ENCODE measurements at places on chromosomes 13 and 19.

DNA sequence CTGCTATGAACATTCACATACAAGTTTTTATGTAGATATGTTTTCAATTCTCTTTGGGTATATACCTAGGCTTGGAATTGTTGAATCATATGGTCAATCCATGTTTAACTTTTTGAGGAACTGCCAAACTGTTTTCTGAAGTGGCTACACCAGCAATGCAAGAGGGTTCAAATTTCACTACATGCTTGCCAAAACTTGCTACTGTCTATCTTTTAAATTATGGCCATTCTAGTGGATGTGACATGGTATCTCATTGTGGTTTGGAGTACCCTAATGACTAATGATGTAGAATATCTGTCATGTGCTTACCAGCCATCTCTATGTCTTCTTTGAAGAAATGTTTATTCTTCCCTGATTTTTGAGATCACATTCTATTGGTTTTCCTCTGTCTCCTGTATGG, 860.3 kb downstream of the DIAPH3 start:
- no peak for DNase-seq

DNA sequence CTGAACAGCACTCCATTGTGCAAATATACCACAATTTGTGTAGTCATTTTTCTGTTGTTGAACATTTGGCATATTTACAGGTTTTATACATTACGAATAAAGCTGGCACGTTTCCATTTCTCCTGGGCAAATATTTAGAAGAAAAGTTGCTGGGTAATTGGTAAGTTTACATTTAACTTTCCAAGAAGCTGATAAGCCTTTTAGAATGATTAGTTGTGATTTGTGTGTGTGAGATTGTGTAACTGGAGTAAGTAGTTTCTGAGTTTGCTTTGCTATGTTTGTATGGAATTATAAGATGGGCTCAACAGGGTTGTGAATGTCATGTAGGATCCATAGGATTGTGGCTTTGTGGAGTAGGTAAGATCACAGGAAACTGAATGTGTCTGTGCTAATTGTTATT, 1.6 kb upstream of the ZNF529 start:
- DNase-seq: no peak

GRCh38 chr13:52738719-52739467, 727 bp downstream of the CNMD start:
- DNase-seq: no peak

- DNase-seq: no peak
These were observed 13.8 kb upstream of the ZNF846 start for GRCh38 chr19:9782338-9782737.

GRCh38 chr13:109630271-109630670, 156.1 kb downstream of the IRS2 start:
- DNase-seq: no peak
